DMS79 (cell line): ENCODE measurements at places on chromosomes 1 and 21.

DNA sequence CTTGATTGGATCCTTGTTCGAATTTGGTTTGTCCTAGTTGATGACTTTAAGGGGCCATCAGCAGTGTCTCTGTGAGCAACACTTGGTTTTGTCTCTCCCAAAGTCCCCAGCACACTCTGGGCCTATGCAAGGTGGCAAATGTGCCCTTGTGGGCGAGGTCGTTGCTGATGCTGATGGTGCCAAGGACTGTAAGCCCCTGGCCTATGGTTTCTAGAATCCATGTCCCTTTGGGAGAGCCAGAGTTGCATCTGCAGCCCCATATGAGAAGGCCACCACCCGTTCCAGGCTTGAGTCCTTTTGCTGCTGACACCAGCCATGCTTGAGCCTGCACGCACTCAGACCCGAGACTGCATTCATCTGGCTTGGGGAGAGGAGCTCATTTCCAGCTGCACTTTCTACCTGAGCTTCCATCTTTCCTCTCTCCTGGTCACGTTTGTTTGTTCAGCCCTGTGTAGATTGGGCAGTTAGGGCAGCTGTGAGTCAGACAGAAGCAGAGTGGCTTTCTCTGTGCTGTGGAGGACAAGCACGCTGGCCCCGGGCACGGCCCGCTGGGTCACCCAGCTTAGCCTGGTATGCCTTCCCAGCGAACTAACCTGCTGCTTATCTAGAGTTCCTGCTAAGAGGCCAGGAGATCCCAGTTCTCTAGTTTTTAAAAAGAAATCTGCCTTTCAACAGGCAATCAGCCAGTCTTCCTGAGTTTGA is 52.1 kb upstream of the CSF3R start:
- no peak for DNase-seq

GRCh38 chr1:162207862-162208261 is 138.4 kb downstream of the NOS1AP start:
- DNase-seq, result no peak

GRCh38 chr1:226360106-226360746 is 47.7 kb downstream of the PARP1 start:
- no peak for DNase-seq

GRCh38 chr1:174954671-174955669 is 44.8 kb upstream of the CACYBP start:
- peak; percentile 80 for DNase-seq

- no peak for DNase-seq
These were observed 96.7 kb upstream of the LBR start for GRCh38 chr1:225524570-225524969.

DNA sequence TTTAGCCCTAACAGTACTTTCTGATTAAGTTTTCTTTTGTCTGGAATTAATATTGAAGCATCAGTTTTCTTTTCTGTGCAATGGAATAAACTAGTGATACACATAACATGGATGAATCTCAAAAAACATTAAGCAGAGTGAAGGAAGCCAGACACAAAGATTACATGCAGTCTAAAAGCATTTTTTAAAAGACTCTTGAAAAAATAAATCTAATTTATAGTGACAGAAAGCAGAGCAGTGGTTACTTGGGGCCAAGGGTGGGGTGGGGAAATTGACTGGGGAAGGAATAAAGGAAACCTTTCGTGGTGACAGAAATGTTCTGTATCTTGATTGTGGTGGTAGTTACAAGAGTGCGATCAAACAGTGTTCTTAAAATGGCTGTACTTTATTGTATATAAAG is 20.2 kb upstream of the ST6GALNAC3 start:
- no peak for DNase-seq

- no peak for DNase-seq
These were observed 8.5 kb downstream of the CRP start for GRCh38 chr1:159705904-159706256.

- DNase-seq, result no peak
These were observed 30.0 kb upstream of the RCSD1 start for GRCh38 chr1:167599957-167600581.

- DNase-seq, result no peak
These were observed 79.3 kb upstream of the C1orf87 start for GRCh38 chr1:60152891-60153290.

- DNase-seq, result no peak
These were observed 10.1 kb upstream of the LRRC38 start for GRCh38 chr1:13523780-13524477.

DNA sequence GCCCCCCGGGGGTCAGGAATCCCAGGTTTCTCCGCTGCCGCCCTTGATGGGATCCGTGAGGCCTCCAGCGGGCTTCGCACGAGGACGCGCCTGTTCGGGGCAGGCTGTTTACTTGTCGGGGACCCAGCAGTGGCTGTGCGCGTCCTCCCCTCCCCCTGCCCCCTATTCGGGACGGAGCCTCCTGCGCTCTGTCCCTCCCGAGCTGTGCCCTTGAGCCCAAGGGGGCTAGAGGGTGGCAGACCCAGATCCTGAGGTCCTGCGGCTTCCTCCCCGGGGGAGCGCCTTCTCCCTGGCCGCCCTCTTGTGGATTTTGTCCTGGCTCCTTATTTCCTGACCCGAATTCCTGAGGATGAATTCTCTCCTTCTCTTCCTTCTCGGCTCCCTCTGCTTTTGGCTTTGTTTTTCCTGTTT is 38.4 kb downstream of the PIK3CD start:
- no peak for DNase-seq

- DNase-seq, result no peak
These were observed 40.1 kb downstream of the DSTYK start for GRCh38 chr1:205171369-205171768.

GRCh38 chr1:196312739-196313138 is 295.5 kb downstream of the KCNT2 start:
- no peak for DNase-seq

DNA sequence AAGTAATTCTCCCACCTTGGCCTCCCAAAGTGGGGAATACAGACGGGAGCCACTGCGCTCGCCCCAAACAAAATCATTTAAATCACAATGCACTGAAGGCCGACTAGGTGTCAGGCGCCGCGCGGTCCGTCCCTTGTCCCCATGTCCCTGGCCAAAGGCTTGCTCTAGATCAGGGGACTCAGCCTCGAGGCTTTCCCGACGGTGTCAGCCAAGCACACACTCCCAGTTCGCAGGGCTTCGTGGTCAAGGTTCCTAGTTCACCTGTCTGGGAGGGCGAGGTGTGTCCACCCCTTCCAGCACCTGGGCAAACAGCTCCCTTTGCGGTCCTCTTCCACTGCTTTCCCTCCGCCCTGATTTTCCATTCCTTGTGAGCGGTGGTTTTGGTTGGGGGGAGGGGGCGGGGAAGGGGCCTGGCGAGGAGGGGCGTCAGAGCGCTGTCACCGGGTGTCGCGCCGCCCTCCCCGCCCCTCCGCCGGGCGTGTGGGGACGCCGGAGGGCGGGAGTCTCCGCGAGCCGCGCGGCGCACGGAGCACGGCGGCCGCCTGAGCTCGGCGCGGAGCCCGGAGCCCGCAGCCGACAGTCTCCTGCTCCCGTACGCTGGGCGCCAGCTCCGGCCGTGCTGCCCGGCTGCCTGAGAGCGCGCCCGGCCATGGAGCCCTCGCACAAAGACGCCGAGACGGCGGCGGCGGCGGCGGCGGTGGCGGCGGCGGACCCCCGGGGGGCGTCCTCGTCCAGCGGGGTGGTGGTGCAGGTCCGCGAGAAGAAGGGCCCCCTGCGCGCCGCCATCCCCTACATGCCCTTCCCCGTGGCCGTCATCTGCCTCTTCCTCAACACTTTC is at the start of gene STUM:
TSS of gene STUM (plus strand) at position 509 of the 838 bp plus-strand sequence. CDS start at position 650, 141 bp downstream.
- DNase-seq, result peak; percentile 22

GRCh38 chr1:247491328-247491727 is 33.4 kb upstream of the OR2B11 start:
- no peak for DNase-seq

DNA sequence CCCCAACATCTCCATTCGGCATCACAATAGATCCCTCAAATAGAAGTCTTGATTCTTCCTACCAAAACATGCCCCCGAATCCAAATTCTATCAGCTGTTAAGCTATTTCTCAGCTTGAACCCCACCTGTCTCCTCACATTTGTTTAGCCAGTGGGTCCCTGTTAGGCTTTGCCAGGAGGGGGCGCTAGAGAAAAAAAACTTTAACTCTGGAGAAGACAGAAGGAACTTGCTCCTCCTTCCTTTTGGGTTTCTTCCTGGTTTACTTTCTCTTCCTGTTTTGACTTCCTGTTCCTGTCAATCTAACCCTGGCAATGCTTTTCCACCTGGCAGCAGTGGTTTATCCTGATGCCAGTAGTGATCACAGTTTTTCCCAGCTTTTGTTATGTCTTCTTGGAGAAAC is 95.6 kb upstream of the KCNK1 start:
- no peak for DNase-seq

DNA sequence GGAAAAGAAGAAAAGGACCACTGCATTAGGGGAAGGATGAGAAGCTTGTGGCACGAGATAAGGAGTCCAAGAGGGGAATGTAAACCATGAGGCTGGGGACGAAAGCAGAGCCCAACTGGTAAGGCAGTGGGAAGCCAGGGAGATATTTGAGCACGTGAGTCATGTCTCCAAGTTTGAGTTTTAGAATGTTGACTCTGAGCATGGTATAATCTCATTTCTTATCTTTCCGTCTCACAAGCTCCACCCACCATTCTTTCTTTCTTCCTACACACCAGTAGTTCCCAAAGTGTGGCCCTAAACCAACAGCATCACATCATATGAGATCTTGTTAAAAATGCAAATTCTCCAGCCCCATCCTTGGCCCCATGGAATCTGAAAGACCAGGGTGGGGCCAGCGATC is 145.3 kb downstream of the PLPP3 start:
- no peak for DNase-seq

DNA sequence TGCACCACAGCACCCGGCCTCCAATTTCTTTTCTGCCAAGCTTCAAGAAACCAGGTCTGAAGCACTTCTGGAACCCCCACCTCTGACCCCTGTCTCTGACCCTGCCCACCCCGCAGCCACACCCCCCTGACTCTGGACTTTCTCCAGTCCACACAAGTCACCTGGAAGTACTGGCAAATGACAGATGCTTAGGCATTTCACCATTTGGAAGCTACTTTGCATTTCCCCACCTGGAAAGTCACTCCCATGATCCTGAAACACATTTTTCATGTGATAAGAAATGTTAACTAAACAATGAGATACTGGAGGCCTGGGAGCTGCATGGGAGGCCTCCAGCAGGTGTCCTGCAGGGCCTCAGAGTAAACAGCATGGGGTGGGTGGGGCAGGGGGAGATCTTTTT is 45.7 kb downstream of the NTPCR start:
- DNase-seq, result no peak

- no peak for DNase-seq
These were observed 23.9 kb downstream of the FTCD start for GRCh38 chr21:46131588-46131837.

DNA sequence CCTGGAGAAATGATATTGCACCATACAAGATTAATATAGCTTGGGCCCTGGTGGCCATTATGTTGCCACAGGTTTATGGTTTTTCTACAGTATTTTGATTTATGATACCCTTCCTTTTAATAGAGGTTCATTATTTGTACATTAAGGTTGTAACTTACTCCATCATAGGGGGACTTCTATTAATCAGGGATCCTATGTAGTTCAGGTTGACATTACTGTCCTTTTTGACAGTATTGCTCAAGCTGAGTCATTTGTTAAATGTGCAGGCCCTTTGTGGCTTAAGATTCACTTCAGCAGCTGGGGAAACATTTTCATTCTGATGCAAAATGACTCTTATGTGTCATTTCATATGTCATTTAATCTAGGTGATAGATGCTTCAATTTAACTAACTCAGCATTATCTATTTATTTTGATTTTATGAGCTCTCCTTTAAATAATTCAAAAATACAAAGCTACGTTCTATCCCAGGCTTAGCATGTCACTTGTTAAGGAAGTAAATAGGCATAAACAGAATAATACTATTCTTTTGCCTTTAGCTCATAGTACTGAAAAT is 686.9 kb upstream of the NCAM2 start:
- DNase-seq, result no peak

DNA sequence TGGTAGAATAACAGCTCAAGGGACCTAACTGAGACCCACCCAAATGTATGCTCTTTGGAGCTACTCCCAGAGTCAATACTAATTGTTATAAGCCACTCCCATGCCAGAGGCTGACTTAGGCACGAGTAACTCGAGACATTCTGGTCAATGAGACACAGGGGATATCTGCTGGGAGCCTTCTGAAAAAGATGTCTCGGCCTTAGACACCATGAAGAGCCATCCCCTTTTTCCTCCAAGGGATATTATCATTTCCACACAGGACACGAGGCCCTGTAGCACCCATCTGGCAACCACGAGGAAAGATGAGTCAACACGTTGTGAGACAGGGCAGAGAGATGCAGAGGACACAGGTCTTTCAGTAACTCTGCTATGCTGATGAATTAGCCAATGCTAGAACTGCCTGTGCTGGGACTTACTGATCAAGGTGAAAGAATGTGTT is 30.7 kb downstream of the ITPKB start:
- no peak for DNase-seq

GRCh38 chr1:93614541-93614940 is 67.1 kb downstream of the BCAR3 start:
- no peak for DNase-seq

DNA sequence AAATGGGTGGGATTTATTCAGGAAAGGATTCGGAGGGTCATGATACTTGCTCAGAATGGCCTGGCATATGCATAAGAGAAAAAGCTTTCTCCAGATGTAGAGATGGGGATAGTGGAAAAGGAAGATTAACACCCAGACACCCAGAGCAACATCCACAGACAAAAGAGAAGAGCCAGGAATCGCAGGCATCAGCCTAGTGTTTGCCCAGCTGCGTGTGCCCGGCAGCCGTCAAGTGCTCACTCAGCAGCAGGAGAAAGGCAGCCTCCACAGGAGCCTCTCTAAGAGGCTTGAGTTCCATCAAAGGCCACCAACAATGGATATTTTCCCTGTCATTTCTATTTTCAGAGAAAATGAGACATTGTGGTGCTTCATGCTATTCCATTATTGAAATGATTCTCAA is 54.7 kb downstream of the NTPCR start:
- DNase-seq, result peak; percentile 68

GRCh38 chr1:206062464-206062863 is 9.5 kb downstream of the RHEX start:
- no peak for DNase-seq
